ENCODE measurements at places on chromosomes 12 and 14.

- no peak for DNase-seq
Measured at GRCh38 chr12:1496162-1496900, 98.0 kb downstream of the FBXL14 start.

- DNase-seq = no peak
Measured at GRCh38 chr14:89060191-89060590, 235.7 kb downstream of the TTC8 start.

DNA sequence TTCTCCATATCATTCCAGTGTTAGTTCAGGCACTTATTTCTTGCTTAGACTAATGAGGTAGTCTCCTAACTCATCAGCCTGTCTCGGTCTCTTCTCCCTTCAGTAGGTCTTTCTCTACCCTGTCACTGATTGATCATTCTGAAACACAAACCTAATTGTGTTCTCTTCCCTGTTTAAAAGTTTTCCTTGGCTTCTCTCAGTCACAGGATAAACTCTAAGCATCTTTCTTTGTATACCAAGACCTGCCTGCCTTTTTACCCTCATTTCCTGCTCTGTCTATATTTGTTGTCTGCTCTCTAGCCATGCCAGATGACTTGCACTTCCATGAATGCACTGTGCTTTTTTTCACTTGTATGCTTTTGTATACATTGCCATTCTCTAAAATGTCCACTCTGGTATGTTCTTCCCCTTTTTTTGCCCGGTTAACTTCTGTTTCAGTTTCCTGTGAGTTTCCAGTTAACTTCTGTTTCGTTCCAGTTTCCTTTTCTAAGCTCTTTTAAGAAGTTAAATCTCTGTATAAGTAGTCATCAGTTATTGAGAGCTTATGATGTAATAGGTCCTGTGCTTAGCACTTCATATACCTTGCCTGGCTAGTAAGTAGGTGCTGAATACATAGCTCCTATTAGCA lies 12.8 kb downstream of the DIP2B start:
- DNase-seq = no peak

DNA sequence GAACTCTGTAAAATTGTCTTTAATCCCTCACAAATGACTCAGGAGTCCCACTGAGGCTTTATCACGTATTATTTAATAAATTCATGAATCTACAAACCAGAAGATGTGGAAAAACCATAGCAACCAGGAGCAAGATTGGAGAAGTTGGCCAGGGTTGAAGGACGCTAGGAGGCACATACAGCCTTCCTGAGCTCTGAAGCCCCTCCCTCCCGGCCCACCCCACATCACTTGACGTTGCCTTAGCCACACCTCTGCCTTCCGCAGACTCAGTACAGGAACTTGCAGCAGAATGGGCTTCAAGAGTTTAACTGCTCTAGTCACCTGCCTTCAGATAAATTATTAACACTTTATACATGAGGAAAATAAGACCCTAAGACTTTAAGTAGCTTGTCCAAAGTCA lies 33.9 kb downstream of the SLC35F4 start:
- no peak for DNase-seq

- DNase-seq = no peak
Measured at GRCh38 chr12:22447223-22447622, 97.1 kb downstream of the C2CD5 start.

GRCh38 chr14:36268121-36268520 lies 52.3 kb downstream of the MBIP start:
- no peak for DNase-seq

- no peak for DNase-seq
Measured at GRCh38 chr14:97179573-97179972, 382.4 kb downstream of the VRK1 start.

GRCh38 chr14:30990770-30991169 lies 34.7 kb upstream of the AP4S1 start:
- DNase-seq = no peak

DNA sequence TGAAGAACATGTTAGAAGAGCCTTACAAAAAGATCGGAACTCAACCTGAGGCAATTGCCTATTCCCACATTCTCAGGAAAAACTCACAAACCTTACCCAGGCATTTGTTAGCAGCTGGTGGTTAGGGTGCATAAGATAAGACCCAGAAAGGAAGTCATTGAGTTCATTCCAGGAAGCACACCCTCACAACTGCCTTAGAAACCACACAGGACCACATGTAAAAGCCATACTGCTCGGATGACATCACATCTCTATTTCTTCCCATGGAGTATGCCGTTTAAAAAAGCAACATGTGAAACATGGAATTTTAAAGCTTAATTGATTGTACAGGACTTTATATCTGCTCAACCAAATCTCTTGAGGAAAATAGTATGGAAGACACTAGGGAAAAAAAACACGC lies 411.2 kb downstream of the DAD1 start:
- no peak for DNase-seq

DNA sequence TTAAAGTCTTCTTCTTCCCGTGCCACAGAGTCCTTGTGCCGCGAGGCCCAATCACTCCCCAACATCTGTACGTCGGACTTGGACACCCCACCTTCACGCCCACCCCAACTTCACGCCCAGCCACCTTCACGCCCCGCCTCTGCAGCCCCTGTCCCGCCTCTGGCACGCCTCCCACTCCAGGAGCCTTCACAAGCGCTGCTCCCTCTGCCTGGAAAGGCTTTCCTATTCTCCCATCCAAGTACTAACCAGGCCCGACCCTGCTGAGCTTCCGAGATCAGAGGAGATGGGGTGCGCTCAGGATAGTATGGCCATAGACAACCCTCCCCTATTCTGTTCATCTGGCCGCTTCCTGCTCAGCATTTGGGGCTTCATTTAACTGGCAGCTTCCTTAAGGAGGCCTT lies 17.3 kb upstream of the EIF5 start:
- DNase-seq = no peak

GRCh38 chr14:96502621-96503305 lies 581 bp downstream of the PAPOLA start:
- no peak for DNase-seq

DNA sequence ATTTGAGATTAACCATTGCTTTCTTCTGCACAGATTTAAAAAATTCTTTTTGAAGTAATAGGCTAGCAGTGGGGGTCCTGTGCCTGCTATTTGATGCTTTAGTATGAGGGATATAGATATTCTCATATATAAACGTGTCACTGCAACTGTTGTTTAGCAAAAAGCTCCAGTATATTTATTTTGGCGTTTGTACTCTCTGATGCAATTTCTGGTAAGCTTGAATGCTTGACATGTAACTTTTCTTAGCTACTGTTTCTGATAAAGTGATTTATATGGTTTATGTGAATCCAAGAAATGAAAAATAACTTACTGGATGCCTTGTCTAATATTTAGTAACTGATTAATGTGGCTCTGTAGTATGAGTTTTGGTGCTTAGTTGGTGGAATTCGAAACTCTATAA lies 77.1 kb downstream of the TTLL5 start:
- no peak for DNase-seq

DNA sequence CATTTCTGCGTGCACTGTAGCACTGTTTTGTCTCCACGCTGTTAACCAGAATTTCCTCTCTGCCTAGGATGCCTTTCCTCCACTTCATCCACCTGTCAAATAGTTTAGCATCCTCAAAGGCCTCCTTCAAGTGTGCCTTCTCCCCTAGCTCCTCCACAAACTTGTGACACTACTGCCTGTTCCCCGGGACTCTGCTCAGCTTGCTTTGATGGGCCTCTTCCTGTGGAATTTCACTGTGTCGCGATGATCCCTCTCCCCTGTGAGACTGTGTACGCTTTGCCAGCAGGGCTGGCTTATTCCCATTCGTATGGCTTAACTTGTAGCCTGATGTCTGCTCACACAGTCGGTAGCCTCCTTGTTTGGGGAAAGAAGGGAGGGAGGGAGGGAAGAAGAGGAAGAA lies 426.8 kb downstream of the VRK1 start:
- no peak for DNase-seq

- no peak for DNase-seq
Measured at GRCh38 chr14:97946240-97946639, 1149.1 kb downstream of the VRK1 start.

- no peak for DNase-seq
Measured at GRCh38 chr12:108551535-108551934, 9.4 kb downstream of the SART3 start.

- DNase-seq = no peak
Measured at GRCh38 chr14:32366986-32367385, 37.9 kb downstream of the AKAP6 start.

DNA sequence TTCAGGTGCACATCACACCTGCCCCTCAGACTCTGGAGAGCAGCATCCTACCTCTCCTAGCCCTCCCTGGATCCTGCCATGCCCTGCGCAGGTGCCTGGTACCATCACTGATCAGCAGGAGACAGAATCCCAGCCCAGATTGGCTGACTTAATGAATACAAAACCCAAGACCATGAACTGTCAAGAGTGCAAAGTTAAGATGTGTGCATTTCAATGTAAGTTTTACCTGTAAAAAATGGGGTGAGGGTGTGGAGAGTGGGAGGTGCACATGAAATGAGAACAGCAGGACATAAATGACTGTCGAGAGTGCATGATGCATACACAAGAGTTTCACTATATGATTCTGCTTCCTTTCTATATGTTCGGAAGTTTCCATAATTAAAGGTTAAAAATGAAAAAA lies 57.9 kb upstream of the GPR68 start:
- no peak for DNase-seq

DNA sequence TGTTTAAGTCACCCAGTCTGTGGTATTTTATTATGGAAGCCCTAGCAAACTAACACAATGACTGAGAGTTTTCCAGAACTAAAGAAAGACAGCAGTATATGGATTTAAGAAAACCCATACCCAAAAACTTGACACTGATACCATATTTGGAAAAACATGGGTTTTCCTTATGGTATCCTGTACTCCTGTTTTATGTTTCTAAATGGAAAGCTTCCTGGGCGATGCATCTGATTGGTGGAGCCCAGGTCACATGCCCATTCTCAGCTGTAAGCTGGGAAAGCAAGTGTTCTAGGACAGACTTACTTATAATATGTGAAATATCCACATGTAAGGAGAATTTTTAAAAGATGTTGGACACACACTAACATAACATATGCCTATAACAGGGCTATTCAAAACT lies 4.5 kb upstream of the RNASE4 start:
- DNase-seq = no peak

DNA sequence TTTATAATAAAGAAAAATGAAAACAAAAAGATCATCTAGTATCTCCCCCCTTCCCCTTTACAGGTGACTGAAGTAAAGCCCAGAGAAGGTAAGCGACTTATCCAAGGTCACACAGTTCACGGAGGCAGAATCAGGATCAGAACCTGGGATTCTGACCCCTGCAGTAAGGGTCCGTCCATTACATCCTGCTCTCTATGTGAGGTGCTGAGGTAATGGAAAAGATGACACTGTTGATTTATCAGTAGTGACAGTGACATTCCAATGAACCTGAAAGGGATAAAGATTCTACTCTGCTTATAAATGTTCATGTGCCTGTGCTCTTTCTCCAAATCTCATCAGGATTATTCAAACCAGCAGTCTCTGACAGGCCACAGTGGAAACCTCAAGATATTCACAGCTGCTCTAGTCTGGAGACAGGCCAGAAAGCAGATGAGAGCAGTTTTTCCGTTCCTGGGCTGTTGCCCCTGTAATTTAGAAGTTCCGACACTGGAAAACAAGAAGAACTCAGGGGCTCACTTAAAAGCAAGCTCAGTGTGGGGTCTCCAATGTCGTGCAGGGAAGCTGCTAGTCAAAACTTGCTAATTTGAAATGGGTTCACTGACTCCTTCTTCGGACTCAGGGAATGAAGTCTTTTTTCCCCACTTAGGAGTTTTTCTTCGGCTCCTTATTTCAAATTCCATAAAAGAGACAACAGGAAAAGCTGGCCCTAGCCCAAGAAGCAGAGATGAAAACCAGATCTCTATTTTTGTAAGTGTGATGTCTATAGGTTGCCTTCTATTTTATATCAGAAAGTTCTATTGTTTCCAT lies 131.8 kb upstream of the EEA1 start:
- no peak for DNase-seq

DNA sequence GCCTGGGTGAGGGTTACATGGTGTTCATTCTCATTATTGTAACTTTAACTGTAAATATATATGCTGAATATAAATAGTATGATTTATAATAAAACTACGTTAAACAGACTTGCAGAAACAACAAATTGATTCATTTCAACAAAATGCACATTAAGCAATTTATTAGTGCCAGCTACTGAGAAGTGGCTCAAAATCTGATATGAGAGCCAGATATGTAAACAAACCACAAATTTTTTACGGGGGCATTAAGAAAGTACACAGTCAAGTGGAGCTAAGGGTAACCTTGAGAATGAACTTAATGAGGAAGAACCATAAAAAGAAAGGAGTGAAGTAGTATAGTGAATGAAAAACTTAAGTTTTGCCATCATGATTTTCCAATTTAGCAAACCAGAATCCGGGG lies 40.3 kb downstream of the CEP128 start:
- no peak for DNase-seq

- DNase-seq = no peak
Measured at GRCh38 chr12:28096649-28097048, 93.6 kb upstream of the CCDC91 start.

DNA sequence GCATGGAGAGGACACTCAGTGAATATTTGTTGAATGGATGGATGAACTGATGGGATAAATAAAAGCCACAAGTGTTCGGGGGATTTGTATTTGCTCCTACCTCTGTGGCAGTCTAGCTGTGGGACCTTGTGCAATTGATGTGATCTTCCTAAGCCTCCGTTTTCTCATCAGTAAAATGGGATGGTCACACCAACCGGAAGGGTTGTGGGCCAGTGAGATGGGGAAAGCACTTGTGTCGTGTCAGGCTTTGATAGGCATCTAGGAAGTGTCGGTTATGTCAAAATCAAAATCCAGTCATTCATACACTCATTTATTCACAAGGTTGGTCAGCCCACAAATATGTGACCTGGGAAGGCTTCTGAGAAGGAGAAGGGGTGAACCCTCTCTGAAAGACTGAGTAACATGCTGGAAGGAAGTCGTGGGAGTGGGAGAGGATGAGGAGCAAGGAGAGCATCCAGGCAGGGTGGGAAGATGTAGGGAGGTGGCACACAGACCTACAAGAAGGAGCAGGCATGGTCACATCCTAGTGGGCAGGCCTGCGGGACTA lies 7.8 kb upstream of the SERPINA9 start:
- no peak for DNase-seq

DNA sequence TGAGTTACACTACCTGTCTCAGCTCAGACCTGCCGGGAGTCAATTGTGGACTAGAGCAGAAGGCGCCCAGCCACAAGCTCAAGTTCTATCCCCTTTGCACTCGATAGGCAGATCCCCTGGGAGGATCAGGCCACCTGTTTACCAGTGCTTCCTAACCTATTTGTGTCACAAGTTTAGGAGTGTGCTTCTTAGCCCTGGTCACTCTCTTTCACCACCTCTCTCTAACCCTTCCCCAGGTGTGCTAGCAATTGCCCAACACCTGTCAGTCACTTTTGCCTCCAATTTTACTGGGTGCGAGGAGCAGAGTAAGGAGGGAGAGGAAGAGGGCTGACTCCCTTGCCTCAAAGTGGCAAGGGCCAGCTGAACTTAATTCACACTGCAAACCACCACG lies 745 bp upstream of the NAA30 start:
- no peak for DNase-seq

DNA sequence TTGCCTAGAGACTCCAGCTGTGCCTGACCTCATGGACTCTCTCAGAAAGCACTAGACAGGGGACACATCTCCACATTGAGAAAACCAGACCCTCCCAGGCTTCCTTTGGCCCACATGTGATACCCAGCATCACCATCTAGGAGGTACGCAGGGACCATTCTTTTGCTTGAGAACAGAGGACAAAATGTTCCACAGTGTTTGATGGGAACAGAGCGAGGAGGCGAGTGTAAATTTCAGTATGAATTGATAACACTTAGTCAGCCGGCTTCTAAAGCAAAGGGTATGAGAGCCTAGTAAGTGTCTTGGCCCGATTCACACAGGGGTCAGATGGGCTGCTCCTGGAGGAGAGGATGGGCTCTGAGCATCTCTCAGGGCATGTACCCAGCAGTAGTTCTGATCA lies 1052.4 kb downstream of the BCL11B start:
- no peak for DNase-seq
